ENCODE measurements at places on chromosomes 2 and 18. TPM values are rescaled to one million over a fixed set of nuclear protein-coding genes. Genes with fewer than 3 reads are reported as not detected.

Gene CPS1
- 0.96 TPM for total RNA-seq

Gene TRMT61B
- total RNA-seq: 15.5 TPM

Gene MROH2A
- not detected for total RNA-seq

Gene HOXD3
- total RNA-seq: not detected

Gene LIMS3
- 1.5 TPM for total RNA-seq

- no peak for DNase-seq
- H3K36me3 ChIP-seq: peaks cover 23% of the 10 kb centered on the region
- H3K27me3 ChIP-seq: no peaks in the 10 kb centered on the region
Measured at GRCh38 chr2:55621802-55622201, 4.4 kb upstream of the PPP4R3B start.

- H3K4me1 ChIP-seq: no peaks in the 10 kb centered on the region
- H3K4me3 ChIP-seq: no peak overlapping the region
- no peak for DNase-seq
- H3K27me3 ChIP-seq: no peaks in the 10 kb centered on the region
- no peaks in the 10 kb centered on the region for H3K36me3 ChIP-seq
Measured at GRCh38 chr2:236959876-236960275, 125.8 kb upstream of the COPS8 start.

GRCh38 chr2:236570081-236570868 lies 650 bp downstream of the ACKR3 start:
- peaks cover 13% of the 10 kb centered on the region for H3K4me1 ChIP-seq
- H3K36me3 ChIP-seq: peaks cover 3% of the 10 kb centered on the region
- no peak for DNase-seq
- no peak overlapping the region for H3K27ac ChIP-seq
- no peaks in the 10 kb centered on the region for H3K27me3 ChIP-seq

DNA sequence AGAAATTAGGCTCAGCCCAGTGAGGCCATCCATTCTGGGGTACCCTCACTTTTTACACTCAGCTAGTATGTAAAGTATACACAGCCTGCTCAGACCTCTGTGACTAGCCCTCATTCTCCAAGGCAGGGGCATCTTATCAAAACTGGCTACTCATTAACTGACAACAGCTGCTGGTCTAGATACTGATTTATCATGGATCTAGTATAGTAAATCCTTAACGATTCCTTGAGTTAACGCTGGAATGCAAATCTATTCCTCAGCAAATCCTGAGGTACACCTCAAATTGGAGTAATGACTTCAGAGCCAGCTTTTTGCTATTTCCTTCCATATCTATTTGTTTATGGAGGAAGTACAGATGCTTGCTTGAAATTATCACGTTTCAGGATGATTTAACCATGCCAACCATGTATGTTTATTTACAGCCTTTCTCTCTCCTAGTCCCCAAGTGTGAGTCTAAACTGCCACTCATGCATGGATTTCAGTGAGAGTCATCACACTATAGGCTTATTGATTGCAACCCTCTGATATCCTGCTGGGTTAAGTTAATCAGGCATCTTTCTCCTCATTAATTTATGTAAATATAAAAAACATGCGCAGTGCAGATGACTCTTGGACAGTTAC lies 70.2 kb upstream of the DOK6 start:
- H3K27ac ChIP-seq: no peak overlapping the region
- no peak for DNase-seq
- H3K4me1 ChIP-seq: no peaks in the 10 kb centered on the region
- H3K4me3 ChIP-seq: no peak overlapping the region

DNA sequence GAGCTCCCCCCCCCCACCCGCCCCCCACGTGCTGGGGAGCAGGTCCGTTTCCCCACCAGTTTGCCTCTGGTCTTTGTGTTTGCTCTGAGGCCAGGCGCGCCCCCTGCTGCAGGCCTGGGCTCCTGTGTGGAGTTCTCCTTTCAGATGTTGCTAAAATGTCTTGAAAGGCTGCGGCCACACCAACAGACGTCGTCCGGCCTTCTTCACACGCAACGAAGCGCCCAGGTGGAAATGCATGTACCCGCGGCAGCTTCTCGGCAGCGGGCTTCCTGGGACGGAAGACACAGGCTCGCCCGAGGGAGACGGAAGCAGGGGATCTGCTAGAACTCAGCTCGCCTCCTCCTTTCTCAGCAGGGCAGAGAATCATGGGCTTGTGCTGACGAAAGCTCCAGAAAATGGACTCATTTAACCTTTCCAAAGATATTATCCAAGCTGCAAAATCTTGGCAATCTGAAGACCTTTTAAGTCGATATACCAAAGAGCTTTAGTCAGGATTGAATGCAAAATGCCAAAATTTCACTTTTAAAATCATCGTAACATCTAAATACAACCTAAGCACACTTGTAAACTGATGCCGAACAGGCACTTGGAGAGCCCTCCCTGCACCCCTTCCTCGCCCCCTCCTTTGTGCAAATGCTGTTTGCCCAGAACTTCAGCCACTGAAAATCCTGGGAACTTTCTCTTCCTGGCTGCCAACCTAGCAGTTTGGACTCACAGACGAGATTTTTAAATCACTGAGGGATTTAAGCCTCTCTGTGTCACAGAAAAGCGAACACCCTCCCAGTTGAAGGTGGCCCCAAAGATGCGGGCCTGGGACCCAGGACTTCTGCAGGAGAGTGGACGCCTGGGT lies 125.5 kb upstream of the ZNF516 start:
- H3K36me3 ChIP-seq: no peaks in the 10 kb centered on the region
- peak overlapping the region; percentile 54 for H3K4me3 ChIP-seq
- H3K4me1 ChIP-seq: peaks cover 20% of the 10 kb centered on the region
- peak; percentile 48 for DNase-seq
- H3K27me3 ChIP-seq: peaks cover 30% of the 10 kb centered on the region

DNA sequence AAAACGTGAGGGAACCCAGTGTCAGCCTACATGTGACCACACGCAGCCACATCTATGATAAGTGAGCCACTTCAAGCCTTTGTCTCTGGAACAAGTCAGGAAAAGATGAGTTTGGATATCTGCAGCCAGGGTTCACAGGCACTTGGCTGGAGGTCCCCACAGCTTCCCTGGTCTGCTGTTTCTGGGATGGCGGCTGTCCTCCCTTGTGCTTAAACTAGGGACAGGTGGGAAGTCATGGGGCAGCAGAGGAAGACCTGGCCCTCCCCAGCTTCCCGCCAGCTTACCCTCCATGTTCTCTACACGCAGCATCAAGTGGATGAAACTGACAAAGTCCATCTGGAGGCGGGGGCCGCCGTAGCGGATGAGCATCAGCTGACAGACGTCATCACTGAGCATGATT lies 38.5 kb upstream of the GALNT14 start:
- H3K4me3 ChIP-seq: no peak overlapping the region
- no peaks in the 10 kb centered on the region for H3K27me3 ChIP-seq
- H3K4me1 ChIP-seq: no peaks in the 10 kb centered on the region
- no peaks in the 10 kb centered on the region for H3K36me3 ChIP-seq
- no peak overlapping the region for H3K27ac ChIP-seq
- no peak for DNase-seq

DNA sequence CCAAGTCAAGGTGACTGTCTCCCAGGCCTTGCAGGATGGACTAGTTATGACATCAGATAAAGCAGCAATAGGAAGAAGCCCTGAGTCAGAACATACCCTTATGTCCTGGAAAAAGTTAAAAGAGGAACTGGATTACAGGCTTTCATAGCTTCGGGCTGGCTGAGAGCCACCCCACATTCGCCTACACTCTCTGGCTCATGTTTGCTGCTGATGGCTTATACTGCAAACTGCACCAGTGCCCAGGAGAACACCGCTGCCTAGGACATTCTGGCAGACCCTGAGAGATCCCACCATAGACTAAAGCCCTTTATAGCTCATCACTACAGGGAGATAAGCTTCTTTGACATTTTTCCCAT lies 20.3 kb downstream of the SLC8A1 start:
- H3K27me3 ChIP-seq: no peaks in the 10 kb centered on the region
- no peaks in the 10 kb centered on the region for H3K36me3 ChIP-seq
- H3K4me3 ChIP-seq: no peak overlapping the region
- H3K27ac ChIP-seq: no peak overlapping the region
- no peak for DNase-seq

GRCh38 chr18:9890957-9891356 lies 5.2 kb downstream of the TXNDC2 start:
- no peak overlapping the region for H3K4me3 ChIP-seq
- no peaks in the 10 kb centered on the region for H3K27me3 ChIP-seq
- no peak overlapping the region for H3K27ac ChIP-seq
- DNase-seq: no peak
- no peaks in the 10 kb centered on the region for H3K36me3 ChIP-seq

DNA sequence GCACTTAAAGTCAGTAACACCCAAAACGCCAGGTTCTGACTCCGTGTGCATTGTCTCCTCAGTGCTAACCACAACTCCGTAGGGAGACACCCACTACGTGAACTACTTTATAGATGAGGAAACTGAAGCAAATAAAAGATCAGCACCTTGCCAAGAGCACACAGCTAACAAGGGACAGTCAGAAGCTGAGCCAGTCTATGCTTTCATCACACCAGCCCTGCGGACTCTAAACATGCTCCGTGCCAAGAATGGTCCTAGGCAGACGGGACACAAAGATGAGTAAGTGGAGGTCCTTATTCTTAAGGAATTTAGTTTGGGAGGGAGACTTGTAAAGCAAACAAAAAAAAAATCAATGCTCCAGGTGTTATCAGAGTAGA lies 9.6 kb downstream of the MBOAT2 start:
- no peak overlapping the region for H3K4me3 ChIP-seq
- H3K27ac ChIP-seq: no peak overlapping the region
- no peaks in the 10 kb centered on the region for H3K36me3 ChIP-seq
- no peak for DNase-seq
- H3K27me3 ChIP-seq: no peaks in the 10 kb centered on the region

GRCh38 chr2:151765760-151766410 lies 31.6 kb upstream of the NEB start:
- H3K4me3 ChIP-seq: no peak overlapping the region
- DNase-seq: no peak
- peaks cover 6% of the 10 kb centered on the region for H3K36me3 ChIP-seq
- H3K27ac ChIP-seq: no peak overlapping the region
- H3K27me3 ChIP-seq: no peaks in the 10 kb centered on the region

- H3K27me3 ChIP-seq: no peaks in the 10 kb centered on the region
- DNase-seq: peak; percentile 3
- no peaks in the 10 kb centered on the region for H3K4me1 ChIP-seq
- H3K27ac ChIP-seq: no peak overlapping the region
- no peak overlapping the region for H3K4me3 ChIP-seq
- no peaks in the 10 kb centered on the region for H3K36me3 ChIP-seq
Measured at GRCh38 chr2:240465268-240465764, 29.9 kb downstream of the GPC1 start.

DNA sequence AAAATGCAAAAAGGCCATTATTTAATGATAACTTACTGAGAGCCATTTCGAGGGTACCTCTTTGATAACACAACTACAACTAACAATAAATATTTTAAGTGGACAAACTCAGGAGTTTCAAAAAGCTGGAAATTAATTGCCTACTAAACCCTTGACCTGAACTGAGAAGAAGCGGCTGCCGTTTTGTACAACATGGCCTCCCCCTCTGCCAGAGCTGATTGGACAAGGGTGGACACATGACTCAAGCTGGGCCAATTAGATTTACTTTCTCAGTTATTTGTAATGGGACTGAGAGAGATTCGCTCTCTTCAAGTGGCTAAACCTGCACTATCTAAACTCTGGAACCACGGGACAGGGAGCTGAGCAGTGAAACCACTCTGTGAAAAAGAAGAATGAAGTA lies 135.9 kb upstream of the SERPINE2 start:
- H3K4me3 ChIP-seq: no peak overlapping the region
- DNase-seq: no peak
- H3K27ac ChIP-seq: no peak overlapping the region
- no peaks in the 10 kb centered on the region for H3K36me3 ChIP-seq
- peaks cover 9% of the 10 kb centered on the region for H3K27me3 ChIP-seq

Measured in activated naive CD4-positive, alpha-beta T cell treated with anti-CD3 and anti-CD28 coated beads for 36 hours (primary cell).